ENCODE measurements at places on chromosomes 2 and 18.

GRCh38 chr2:42331569-42332284 is 29.3 kb downstream of the COX7A2L start:
- DNase-seq: no peak

DNA sequence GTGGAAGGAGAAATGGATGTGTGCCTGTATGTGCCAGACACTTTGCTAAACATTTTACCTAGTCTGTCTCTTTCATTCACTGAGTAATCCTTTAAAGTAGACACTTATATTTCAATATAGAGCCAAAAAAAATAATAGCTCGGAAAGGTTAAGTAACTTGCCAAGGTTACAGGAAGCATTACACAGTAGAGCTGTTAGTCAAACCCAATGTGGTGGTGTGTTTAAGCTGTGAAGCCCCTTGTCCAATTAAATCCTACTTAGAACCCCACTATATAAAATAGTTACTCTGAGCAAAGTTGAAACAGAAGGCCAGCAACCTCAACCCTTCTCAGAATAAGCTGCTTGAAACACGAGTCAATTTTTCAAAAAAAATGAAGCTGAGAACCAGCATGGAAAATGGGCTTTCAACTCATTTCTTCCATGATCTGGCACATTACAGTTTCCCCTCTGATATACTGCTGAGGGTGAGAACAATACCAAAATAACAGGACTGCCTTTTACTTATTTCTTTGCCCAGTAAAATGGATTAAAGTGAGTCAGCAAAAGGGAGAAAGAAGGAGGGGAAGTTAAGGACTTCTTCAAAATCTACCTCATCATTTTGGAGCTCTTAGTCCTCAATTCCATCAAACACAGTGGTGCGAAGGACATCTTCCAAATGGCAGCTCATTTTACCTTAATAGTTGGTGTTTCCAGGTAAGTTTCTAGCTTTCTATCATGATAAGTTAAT is 7.9 kb downstream of the RDH14 start:
- DNase-seq: no peak

DNA sequence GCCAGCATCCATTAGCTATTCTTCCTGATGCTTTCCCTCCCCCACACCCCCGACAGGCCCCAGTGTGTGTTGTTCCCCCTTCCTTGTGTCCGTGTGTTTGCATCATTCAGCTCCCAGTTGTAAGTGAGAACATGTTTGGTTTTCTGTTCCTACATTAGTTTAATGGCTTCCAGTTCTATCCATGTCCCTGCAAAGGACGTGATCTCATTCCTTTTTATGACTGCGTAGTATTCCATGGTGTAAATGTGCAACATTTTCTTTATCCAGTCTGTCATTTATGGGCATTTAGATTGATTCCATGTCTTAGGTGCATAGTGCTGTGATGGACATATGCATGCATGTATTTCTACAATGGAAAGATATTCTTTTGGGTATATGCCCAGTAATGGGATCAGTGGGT is 104.7 kb downstream of the TMEM185B start:
- no peak for DNase-seq

- DNase-seq: no peak
Observed at GRCh38 chr18:69865776-69866175, 81.9 kb downstream of the CD226 start.

- DNase-seq: no peak
Observed at GRCh38 chr2:127361929-127362885, 25.6 kb downstream of the MAP3K2 start.

DNA sequence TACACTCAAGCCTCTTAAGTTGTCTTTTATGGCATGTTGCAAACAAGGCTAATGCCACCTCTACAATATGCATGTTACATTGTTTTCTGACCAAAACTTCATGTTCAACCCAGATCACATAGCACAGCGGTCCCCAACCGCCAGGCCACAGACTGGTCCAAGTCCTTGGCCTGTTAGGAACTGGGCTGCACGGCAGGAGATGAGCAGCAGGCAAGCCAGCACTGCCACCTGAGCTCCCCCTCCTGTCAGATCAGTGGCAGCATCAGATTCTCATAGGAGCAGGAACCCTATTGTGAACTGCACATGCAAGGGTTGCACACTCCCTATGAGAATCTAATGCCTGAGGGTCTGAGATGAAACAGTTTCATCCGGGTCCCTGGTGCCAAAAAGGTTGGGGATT is 324.8 kb upstream of the CHAC2 start:
- no peak for DNase-seq

DNA sequence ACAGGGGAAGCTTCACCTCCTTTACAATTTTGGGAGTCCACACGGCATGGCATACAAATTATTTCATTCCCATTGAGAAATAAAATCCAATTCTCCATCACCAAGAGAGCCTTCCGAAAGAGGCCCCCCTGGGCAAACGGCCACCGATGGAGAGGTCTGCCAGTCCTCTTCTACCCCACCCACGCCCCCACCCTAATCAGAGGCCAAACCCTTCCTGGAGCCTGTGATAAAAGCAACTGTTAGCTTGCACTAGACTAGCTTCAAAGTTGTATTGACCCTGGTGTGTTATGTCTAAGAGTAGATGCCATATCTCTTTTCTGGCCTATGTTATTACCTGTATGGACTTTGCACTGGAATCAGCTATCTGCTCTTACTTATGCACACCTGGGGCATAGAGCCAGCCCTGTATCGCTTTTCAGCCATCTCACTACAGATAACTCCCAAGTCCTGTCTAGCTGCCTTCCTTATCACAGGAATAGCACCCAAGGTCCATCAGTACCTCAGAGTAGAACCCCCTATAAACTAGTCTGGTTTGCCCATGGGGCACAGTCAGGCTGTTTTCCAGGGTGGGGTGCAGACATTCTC is 58.3 kb downstream of the BCL11A start:
- DNase-seq: no peak

DNA sequence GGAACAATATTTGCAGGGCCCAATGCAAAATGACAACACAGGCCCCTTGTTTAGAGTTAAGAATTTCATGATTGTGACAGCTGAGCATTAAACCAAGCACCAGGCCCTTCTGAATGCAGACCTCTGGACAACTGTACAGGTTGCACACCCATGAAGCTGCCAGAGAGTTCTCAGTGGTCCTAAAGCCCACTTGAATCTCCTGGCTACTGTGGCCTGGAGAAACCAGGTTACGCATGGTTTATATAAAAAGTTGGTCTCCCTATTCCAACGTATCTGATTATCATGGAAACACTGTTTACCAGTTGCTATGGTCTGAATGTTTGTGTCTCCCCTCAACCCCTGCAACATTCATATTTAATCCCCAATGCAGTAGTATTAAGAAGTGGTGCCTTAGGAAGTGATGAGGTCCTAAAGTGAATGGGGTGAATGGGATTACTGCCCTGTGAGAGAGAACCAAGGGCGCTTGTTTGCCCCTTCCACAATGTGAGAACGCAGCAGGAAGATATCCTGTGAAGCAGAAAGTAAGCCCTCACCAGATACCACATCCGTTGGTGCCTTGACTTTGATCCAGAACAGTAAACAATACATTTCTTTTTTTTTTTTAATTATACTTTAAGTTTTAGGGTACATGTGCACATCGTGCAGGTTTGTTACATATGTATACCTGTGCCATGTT is 48.0 kb upstream of the ANXA4 start:
- DNase-seq: no peak

- no peak for DNase-seq
Observed at GRCh38 chr2:133814890-133815289, 246.6 kb upstream of the NCKAP5 start.

GRCh38 chr2:219637842-219638185 is 10.4 kb downstream of the SLC4A3 start:
- no peak for DNase-seq
